NCI-H1105 treated with DMSO at 0.1 percent for 48 hours (cell line): ENCODE measurements at places on chromosomes 16 and 17.

- DNase-seq, result no peak
Measured at GRCh38 chr16:54270711-54271110, 15.9 kb downstream of the IRX3 start.

DNA sequence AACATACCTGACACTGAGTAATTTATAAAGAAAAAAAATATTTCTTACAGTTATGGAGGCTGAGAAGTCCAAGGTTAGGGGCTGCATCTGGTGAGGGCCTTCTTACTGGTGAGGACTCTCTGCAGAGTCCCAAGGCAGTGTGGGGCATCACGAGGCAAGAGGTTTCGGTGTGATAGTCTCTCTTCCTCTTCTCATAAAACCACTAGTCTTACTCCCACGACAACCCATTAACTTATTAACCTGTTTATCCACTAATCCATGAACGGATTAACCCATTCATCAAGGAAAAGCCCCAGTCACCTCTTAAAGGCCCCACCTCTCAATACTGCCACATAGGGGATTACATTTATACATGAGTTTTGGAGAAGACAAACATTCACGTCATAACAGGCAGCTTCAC lies 20.1 kb downstream of the CIITA start:
- no peak for DNase-seq

DNA sequence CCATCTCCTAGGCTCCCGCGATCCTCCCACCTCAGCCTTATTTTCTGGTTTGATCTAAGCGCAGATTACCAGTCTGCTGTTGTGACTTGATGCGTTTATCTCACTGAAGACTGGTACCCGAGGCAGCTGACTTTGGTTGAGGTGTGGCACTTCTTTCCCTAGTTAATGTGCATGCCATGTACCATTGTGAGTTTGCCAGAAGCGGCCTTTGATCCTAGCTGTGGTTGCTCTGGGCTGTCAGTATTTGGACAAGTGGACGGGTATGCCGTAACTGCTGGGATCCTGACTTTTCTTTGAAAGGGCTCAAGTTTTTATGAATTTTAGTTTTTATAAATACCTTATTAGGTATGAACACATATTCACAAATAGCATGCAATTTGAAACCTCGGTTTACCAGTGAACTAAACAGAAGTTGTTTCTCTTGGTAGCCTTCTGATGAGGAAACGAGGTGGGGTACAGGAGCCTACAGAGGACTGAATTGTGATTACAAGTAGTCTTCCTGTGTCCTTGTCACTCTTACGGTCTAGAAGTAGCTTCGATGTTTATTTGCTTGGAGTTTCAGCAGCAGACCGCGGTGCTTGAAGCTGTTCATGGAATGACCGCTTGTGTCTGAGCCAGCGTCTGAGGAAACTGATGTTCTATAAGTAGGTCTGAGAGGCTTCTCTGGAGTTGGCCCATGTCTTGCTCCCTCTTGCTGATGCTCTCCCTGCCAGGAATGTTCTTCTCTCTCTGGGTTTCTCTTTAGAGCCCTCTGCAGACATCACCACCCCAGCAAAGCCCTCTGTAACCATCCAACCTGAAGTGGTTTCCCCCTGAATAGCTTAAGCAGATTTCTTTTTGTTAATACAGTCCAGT lies 40.0 kb downstream of the SEC14L1 start:
- no peak for DNase-seq

- no peak for DNase-seq
Measured at GRCh38 chr17:73199751-73200317, 7.0 kb downstream of the COG1 start.

DNA sequence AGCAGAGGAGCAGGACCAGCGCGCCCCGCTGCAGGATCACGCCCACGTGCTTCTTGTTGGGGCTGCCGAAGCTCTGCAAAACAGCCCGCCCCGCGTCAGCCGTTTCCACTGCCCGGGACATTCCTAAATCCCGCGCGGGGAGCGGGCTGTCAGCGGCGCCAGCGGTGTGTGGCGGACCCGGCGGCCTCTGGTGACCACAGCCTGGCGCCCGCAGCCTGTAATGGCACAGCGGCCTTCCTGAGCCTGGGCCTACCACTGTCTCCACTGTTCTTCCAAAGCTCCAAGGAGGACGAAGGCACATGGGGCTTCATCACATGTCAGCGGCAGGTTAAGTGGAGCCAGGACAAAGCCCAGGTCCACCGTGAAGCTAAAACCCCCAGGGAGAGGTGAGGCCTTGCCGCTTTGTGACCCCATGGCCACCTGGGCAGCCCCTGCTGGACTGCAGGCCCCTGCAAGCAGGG lies 2.5 kb downstream of the SLC47A2 start:
- DNase-seq, result no peak

- peak; percentile 66 for DNase-seq
Measured at GRCh38 chr17:58156839-58157803, 8.9 kb downstream of the OR4D1 start.

- DNase-seq, result peak; percentile 36
Measured at GRCh38 chr17:72985882-72986720, 106.4 kb downstream of the SLC39A11 start.

DNA sequence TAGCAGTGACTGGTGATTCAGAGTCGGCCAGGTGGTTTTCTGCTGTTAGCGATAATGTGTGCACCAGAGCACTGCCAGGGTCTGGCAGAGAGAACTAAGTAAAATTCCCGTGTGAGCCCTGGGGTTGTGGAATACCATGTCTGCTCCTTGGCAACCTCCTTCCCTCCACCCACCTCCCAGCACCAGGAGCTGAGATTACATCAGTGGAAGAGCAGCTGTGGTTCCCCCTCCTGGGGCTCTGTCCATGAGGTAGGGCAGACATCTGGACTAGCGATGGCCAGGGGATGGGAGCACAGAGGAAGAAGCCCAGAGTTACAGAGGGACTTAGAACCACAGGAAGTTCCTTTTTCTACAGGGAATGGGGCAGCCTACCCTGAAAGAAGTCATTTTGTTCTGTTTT lies 15.8 kb downstream of the CLEC10A start:
- DNase-seq, result no peak

DNA sequence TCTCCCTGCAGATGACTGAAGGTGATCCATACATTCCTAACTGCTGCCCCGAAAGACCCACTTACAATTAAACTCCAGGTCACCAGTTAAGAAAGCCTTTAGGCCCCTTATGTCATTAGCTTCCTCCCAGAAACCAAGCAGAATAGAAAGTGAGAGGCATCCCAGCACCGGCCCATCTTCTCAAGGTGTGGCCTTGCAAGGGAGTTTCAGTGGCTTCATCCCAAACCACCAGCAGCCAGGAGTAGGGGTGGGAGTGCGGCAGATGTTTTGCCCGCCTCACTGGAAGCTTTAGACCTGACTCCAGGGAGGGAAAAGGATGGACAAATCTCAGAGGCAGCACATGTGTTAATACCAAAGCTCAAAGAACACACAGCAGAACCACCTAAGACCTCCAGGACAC lies 5.1 kb downstream of the ZFHX3 start:
- no peak for DNase-seq

DNA sequence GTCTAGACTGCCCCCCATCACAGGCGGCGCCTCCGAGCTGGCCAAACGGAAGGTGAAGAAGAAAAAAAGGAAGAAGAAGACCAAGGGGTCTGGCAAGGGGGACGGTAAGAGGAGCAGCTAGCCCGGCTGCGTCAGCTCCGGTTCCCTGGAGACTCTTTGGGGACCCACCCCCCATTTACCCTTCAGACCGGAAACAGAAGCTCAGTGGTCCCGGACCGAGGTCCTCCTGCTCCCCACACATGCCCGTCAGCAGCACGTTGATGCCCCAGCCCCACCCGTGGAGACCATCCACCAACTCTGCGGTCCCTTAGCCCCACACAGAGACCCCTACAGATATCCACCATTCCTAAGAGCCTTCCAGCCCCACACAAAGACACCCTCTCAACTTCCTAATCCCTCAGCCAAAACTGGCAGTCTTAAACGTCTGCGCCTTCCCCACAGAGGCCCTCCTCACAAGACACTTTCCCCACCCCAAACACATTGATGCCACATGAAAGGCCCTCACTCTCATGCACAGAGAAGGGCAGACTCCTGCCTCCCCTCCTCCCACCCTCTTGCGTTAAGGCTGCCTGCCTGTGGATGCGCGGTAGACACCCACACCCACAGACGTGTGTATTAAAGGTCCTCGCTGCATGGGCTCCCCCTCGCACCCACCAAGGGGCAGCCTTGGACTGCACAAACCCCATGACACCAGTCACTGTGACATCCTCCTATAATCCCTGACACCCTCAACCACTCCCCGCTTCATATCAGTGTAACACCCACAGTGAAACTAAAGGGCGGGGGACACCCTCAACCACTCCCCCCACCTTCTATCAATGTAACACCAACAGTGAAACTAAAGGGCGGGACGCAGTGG lies 58.2 kb upstream of the RPH3AL start:
- DNase-seq, result no peak

DNA sequence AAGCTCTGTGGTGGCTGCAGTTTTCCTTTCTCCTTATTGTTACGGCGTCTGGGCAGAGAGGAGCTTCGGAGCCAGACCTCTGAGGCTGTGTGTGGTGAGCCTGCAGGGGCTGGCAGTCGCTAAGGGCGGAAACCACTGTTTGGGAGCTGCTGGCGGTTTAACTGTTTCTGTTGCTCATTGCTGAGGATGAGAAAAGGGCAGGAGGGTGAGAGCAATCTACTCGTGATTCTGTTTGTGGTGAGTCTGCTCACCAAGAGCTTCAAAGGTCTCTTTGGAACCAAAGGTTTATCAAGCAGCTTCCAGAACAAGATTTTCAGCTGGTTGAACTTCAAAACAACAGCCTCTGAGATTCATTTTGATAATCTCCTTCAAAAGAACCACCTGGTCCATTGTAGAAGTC lies 143.9 kb downstream of the ANKFN1 start:
- DNase-seq, result no peak
